Glutamatergic neuron (in vitro differentiated cells): ENCODE measurements at places on chromosomes 5 and 9. TPM values are rescaled to one million over a fixed set of nuclear protein-coding genes. Genes with fewer than 3 reads are reported as not detected.

CDO1 gene
- total RNA-seq = 136 TPM

PKD2L2 gene
- not detected for total RNA-seq

HAUS6 gene
- total RNA-seq = 18.3 TPM

ISOC1 gene
- total RNA-seq = 4.8 TPM

MARCHF3 gene
- 5.7 TPM for total RNA-seq

PDCD1LG2 gene
- total RNA-seq = not detected

ALDH7A1 gene
- 85.9 TPM for total RNA-seq

MRPS30 gene
- total RNA-seq = 40.7 TPM

OGN gene
- not detected for total RNA-seq

CCNB1 gene
- total RNA-seq = 29.6 TPM

SERF1A gene
- 45.4 TPM for total RNA-seq

IQGAP2 gene
- total RNA-seq = 1.4 TPM

GRCh38 chr9:93681269-93682154 is 105.1 kb downstream of the PHF2 start:
- DNase-seq = no peak

DNA sequence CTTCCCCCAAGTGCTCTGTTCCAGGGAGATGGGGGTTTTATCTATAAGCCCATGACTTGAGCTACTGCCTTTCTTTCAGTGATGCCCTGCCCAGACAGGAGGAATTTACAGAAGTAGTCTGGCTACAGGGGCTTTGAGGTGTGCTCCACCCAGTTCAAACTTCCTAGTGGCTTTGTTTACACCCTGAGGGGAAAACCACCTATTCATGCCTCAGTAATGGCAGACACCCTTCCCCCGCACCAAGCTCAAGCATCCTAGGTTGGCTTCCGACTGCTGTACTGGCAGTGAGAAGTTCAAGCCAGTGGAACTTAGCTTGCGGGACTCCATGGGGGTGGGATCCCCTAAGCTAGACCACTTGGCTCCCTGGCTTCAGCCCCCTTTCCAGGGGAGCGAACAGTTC is 154.6 kb downstream of the IZUMO3 start:
- DNase-seq = no peak

DNA sequence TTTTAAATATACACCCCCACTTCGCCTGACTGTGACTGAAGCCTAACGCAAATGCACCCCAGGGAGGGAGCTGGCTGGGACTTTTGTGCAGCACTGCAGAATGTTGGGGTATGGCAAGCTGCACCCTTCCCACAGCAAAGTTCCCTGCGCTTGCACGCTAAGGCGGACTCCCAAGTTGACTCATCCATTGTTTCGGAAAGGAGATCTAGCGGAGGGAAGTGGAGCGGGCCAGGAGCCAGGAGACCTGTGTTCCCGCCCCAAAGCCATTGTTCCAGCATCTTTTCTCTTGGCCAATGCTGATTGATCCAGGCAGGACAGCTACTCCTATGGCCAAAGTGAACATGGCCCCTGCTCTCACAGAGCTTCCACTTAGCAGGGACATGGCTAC is 202.9 kb downstream of the AOPEP start:
- no peak for DNase-seq

DNA sequence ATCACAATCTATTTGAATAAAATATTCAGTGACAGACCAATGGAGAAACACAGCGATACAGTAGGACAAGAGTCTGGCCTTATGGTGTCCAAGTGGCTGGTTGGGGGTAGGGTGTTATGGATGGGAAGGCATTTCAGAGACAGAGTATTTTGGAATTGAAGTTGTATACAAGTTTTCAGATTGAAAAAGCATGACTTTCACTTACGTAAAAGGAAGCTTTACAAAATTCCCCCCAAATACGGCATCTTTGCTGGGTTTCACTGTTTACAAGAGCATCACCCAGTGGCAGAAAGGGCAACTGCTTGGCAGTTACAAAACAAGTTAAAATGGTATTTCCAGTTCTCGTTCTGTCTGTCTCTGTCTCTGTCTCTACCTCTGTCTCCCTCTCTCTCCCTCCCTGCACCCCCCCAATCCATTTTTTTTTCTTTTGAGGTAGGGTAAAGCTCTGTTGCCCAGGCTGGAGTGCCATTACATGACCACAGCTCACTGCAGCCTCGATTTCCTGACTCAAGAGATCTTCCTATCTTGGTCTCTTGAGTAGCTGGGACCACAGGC is 86.2 kb downstream of the PTPN3 start:
- DNase-seq = no peak

- no peak for DNase-seq
Observed at GRCh38 chr5:154767576-154767975, 12.4 kb downstream of the LARP1 start.

DNA sequence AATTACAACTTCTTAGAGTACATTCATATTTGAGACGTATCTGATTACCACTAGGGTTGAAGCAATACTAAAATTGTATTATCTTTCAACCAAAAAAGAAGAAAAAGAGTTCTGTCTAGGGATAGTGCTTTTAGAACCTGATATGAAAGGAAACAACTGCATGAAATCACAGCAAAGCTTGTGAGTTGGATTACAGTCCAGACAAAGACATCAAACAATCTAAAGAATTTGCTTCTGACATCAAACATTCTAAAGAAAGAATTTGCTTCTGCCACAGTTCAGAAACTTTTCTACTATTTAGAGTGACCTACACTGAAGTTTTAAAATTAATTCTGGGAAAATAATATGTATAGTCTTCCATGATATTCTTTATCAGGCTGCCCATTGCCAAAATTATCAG is 1141.1 kb upstream of the ACO1 start:
- DNase-seq = no peak

- DNase-seq = no peak
Observed at GRCh38 chr9:19568946-19569345, 160.1 kb downstream of the ACER2 start.

DNA sequence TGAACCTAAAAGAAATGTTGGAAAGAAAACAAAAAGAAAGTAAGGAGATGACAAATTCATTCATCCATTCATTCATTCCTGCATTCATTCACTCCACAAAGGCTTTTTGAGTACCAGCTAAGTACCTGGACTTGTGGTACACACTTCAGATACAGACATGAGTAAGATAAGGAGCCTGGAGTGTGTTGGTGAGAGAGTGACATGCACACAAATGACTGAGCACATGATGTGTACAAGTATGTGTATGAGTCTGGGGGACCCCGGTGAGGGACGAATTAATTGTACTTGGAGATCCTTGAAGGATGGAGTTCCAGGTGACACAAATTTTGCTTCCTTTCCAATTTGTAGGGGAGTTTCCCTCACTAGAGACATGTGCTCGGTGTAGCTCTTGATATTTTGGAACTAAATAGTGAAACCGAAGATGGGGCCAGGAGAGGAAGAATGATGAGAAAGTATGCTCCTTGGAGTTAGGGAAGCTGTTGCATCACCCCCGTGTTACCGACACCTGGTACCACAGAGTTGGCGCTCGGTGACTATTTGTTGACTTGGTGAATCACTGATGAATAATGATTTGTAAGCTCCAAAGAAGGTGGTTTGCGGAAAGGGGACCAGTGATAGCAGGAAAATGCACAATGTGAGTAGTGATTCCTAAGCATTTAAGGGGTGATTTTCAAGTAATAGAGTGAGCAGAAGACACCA is 509.8 kb downstream of the CCDC171 start:
- no peak for DNase-seq

GRCh38 chr5:158435161-158435616 is 576.2 kb upstream of the CLINT1 start:
- DNase-seq = no peak

- no peak for DNase-seq
Observed at GRCh38 chr5:146425023-146425422, 22.1 kb upstream of the TCERG1 start.

DNA sequence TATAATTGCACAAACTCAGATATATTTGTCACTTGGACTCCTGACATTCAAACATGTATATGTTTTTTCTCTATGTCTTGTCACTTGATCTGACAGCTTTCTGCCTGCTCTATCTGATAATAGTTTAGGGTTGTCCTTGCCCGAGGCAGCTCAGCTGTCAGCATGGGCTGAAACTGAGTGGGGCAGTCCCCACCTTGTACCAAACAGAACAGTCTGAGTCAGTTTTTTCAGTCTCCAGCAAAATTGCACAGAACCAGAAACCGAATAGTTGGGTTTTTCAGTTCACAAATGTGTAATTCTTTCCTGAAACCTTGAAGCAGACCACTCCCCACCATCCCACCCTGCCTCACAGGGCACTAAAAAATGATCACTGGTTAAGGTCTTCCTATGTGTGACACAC is 9.5 kb upstream of the HAND1 start:
- DNase-seq = no peak

DNA sequence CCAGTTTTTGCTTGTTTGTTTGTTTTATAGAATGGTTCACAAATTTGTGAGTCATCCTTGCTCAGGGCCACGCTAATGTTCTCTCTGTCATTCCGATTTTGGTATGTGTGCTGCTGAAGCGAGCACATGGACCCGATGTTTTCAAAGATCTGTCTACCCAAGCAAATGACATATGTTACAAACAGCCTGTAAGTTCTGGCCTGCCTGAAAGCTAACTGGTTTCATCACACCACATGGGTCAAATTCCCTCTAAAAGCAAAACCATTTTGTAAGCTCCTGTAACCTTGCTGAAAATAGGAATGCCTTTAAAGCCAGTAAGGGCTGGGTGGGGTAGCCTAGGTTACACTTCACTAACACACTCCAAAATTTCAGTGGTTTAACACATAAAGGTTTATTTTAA is 25.4 kb downstream of the DMRT3 start:
- no peak for DNase-seq

GRCh38 chr5:140808889-140809291 is 2.0 kb downstream of the PCDHA4 start:
- DNase-seq = no peak

GRCh38 chr5:14385019-14385418 is 196.6 kb upstream of the OTULINL start:
- DNase-seq = no peak

GRCh38 chr9:86822006-86822801 is 125.1 kb downstream of the GAS1 start:
- no peak for DNase-seq

- no peak for DNase-seq
Observed at GRCh38 chr5:61687371-61687770, 355.3 kb downstream of the ZSWIM6 start.

- no peak for DNase-seq
Observed at GRCh38 chr5:100270023-100270771, 265.0 kb upstream of the FAM174A start.

GRCh38 chr9:84772511-84772910 is 103.0 kb downstream of the NTRK2 start:
- DNase-seq = no peak

DNA sequence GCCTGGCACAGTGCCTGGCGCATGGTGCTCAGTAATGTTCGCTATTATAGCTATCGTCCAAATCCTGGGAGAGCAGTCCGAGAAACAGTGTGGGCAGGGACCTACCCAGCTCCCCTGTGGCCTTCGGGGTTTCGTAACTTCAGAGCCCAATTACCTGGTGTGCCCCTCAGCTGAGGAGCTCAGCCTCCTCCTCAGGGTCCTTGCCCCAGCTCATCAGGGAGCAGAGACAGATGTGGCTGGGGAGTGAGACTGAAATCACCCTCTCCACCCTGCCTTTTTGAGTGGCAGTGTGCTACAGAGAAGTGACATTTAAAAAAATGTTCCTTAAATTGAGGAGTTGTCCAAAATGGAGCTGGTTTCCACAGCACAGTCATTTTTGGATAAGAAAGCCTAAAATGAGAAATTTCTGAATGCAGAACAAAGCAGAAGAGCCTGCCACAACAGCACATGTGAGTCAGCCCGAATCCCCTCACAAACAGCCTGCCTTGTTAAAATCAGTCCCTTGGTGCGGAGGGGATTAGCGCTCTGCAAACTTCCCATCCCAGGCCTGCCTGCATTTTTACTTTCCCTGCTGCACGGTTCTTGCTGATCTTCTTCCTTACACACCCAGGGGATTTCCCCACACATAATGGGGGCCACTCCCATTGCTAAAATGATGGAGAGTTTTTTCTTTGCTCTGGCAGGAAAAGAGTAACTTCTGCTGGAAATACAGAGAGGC is 78.1 kb upstream of the PITX1 start:
- no peak for DNase-seq

GRCh38 chr5:59773294-59773693 is 120.2 kb downstream of the PDE4D start:
- DNase-seq = no peak

DNA sequence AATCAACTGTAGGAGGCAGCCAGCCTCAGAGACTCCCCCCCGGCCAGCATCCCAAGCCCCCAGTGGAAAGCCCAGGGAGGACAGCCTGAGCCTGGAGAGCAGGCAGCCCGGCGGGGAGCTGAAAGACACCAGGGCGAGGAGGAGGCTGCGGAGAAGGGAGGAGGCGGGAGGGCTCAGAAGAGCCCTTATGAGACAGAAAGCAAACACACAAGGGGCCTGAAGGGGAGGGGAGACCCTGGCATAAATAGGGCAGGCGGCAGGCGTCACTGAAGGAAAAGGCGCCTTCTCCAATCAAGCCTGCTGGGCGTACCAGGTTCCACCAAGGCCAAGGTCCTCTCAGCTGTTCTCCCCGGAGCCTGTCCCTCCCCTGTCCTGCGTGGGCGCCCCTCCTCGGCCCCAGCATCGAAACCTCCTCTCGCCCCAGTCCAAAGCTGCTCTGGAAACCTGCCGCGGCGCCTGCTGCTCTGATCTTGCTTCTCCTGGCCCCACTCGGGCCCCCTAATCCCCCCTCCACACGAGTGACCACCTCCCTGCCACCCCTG is 1.3 kb downstream of the SLC9A3 start:
- DNase-seq = no peak

- no peak for DNase-seq
Observed at GRCh38 chr5:76145945-76146344, 62.8 kb downstream of the SV2C start.

GRCh38 chr5:156411-157072 is 34.8 kb upstream of the LRRC14B start:
- peak; percentile 12 for DNase-seq

DNA sequence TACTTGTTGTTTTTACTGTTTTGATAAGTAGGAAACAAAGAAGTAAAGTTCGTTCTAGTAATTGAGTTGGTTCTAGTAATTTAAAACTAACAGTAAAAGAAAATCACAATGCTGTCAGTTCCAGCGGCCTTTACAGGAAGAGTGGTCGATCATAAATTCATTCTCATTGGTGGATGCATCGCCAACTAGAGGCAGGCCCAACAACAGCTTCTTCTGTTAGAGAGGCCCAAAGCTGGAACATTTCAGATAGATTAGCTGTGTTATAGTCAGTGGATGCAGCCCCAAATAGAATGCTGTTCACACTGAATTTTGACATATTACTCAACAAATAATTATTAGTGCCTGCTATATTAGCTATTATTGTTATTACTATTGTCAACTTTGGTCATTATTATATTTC is 80.8 kb downstream of the ARRDC3 start:
- DNase-seq = no peak

GRCh38 chr9:34177593-34178435 is 1.0 kb upstream of the UBAP1 start:
- DNase-seq = no peak

DNA sequence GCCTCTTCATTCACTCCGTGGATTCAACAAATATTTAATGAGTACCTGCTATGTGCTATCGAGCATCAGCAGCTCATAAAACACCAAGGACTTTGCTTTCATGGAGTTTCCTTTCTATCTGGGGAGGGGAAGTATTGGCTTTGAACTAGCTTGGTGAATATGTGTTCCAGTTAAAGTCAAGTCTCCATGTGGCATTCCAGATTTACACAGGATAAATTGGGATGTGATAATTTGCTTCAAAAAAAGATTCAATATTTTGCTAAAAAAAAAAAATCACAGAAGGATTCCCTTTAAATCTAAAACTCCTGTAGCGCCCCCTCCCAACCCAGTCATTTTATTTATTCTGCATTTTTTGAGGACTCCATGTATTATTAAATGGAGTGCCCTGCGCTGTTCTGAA is 346.3 kb upstream of the SLC30A5 start:
- DNase-seq = no peak

- DNase-seq = no peak
Observed at GRCh38 chr5:180394031-180394636, 41.0 kb upstream of the GFPT2 start.
